ENCODE measurements at places on chromosomes 6 and 20.

- no peak for DNase-seq
Observed at GRCh38 chr6:6878887-6879585, 228.7 kb upstream of the RREB1 start.

DNA sequence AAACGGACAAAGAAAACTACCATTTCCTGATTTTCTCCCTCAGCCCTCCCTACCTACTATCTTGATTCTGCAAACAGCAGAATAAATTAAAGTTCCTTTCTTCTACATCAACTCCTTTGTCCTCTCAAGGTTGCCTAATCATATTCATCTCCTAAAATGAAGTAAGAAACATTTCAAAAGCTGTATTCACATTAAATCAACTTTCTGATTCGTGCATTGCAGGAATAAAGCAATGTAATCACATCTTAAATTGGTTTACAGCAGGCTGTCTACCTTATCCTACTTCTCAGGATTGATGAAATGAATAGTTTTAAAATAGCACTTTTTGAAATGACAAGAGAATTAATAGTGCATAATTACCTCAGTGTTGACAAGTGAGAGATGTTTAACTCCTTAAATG, 25.1 kb downstream of the PRKN start:
- DNase-seq, result no peak

DNA sequence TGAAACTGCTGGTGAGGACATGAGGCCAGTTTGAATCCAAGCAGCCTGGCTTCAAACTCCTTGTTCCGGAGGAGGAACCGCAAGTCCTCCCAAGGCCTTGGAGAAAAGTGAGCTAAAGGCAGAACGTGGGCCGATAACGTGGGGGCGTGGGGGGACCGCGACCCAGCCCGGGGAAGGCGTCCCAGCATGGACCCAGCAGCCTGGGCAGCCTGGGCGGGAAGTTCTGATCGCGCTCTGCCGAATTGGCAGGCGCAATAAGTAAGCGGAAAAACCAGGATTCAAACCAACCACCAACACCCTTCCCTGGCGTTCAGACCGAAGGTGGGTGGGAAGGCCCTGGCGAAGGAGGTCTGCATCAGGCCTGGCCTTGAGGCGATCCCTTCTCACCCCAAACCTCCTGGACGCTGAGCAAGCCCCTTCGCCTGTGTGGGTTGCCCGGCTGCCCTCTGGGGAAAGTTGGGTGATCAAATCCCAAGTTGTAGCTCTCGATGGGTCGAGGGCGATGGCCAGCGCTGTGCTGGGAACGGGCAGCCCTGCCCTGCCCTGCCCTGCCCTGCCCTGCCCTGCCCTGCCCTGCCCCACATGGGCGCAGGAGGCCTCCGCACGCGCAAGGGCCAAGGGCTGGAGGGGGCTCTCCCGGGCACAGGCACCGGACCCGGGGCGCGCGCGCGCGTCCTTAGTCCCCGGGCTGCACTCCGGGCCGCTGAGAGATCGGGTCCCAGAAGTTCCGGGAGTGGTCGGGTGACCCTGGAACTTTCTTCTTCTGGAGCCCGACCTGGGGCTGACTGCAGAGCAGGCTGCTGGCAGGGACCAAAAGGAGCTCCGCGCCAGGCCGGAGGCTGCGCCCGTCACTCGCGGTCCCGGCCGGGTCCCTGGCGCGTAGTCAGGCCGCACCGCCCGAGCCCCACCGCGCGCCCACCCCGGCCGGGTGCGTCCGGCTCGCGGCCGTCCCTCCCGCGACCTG, 637 bp upstream of the SLC22A3 start:
- no peak for DNase-seq

GRCh38 chr6:33777398-33778388, 11.2 kb downstream of the LEMD2 start:
- DNase-seq, result no peak

- DNase-seq, result no peak
Observed at GRCh38 chr6:31879901-31880300, 1.1 kb upstream of the SLC44A4 start.

DNA sequence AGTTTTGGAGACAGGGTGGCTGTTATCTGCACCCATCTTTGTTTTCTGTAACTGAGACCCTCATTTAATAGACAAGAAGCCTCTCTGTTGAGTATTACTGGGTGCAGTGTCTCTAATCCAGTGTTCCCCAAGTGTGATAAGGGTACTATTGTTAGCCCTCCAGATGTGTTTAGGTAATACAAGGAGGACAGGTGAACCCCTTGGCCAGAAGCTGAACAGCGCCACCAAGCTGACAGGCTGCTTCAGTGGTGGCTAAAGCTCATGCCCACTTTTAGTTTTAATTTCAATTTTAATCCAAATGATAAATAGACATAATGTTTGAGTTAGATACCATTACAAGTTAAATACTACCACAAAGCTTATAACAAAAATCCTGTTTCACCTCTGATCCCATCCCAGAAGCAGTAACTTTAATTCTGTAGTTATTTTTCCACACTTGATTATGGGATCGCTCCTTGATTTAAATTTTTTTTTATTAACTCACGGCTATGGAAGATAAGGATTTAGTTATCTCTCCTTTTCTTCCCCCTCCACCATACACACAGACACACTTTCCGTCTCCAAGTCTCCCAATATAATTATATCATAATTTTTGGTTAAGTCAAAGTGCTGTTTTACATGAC, 8.4 kb upstream of the STK35 start:
- no peak for DNase-seq

DNA sequence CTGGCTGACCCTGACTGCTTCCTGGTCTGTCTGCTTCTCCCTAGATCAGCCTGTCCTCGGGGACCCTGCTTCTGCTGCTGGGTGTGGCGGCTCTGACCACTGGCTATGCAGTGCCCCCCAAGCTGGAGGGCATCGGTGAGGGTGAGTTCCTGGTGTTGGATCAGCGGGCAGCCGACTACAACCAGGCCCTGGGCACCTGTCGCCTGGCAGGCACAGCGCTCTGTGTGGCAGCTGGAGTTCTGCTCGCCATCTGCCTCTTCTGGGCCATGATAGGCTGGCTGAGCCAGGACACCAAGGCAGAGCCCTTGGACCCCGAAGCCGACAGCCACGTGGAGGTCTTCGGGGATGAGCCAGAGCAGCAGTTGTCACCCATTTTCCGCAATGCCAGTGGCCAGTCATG, 6.3 kb downstream of the NRSN2 start:
- no peak for DNase-seq

- no peak for DNase-seq
Observed at GRCh38 chr6:31676904-31677303, 4.0 kb downstream of the LY6G5C start.

DNA sequence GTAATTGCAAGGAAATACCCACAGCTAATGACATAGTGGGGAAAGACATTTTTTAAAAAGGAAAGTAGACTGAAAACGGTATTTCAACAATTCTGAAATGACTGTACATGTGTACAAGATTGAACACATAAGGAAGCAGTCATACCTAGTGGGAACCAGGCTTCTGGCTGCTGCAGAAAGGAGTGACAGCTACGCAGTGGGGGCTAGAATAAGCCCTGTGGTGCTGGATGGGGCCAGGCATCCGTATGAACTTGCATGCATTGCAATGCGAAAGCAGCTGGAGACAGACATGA, 54.9 kb upstream of the GPR31 start:
- no peak for DNase-seq

- DNase-seq, result no peak
Observed at GRCh38 chr6:149033454-149033853, 284.1 kb upstream of the TAB2 start.

DNA sequence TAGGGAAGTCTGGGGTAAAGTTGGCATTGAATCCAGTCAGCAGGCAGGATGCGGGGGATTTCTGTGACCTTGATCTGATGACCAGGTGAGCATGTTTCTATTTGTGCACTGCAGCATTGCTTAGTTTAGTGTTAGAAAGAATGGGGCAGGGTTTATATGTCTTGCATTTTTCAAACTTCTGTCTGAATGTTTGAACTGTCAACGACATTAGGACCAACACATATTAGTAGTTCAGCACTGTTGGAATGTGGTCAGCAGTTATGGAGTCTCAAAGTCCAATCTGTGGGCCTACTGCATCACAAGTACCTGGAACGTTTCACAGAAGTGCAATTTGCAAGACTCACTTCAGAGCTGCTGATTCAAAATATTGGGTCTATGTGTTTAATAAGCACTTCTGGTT, 276.6 kb upstream of the BMP2 start:
- DNase-seq, result no peak

- DNase-seq, result no peak
Observed at GRCh38 chr6:2619651-2620050, 131.1 kb downstream of the MYLK4 start.

GRCh38 chr6:37042150-37042549, 36.7 kb downstream of the FGD2 start:
- no peak for DNase-seq

GRCh38 chr6:29631860-29632731, 887 bp downstream of the GABBR1 start:
- DNase-seq, result no peak

DNA sequence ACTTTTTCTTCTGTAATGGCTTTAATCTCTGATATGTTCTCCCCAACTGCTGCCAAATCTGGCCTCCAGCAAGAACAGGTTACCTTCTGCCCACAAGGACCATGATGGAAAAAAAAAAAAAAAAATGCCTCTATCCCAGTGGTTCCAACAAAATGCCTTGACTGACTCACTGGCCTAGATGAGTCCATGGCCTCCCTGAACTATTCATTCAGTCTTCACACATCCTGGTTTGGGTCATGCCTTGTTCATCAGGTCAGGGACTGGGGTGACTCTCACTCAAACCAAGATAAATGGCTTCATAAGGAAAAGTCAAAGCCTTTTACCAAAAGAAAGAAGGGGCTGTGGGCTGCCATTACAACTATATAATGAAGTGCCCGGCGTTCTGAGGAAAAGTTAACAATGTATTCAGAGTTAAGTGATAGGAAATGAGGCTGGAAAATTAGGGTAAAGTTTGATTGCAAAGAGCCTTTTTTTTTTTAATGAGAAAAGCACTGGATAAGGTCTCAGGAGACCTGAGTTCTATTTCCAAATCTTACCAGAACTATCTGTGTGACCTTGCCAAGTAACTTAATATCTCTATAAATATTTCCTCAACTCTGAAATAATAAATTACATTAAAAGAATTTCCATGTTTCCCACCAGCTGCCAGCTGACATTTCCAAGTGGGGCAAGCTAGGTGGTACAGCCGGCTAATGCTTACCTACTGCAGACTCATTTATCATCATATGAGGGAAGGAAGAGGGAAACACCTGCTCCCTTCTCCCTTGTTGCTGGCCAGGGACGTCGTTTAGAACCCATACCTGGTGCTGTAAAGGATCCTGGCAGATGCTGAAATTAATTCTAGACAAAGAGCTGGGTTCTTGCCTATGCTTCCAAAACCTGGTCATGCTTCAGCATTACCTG, 380.0 kb upstream of the MARCKS start:
- no peak for DNase-seq

DNA sequence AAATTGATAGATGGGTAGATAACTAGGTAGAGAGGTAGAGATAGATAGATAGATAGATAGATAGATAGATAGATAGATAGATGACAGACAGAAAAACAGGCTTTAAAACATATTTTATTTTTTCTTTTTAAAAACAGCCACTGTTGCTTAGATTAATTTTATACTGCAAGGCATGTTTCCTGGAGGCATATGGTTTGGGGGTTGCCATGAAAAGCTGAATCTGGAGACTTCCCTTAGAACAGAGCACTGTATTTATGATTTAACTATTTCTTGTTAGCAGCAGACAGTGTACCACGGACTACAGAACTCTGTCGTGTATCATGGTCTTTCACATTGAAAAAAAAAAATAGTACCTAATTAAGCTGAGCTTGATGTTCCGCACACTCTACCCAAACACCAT, 38.8 kb downstream of the METTL24 start:
- no peak for DNase-seq

- no peak for DNase-seq
Observed at GRCh38 chr6:161949531-161949930, 675.7 kb upstream of the AGPAT4 start.

- DNase-seq, result no peak
Observed at GRCh38 chr6:14645221-14645620, 527.6 kb downstream of the CD83 start.

DNA sequence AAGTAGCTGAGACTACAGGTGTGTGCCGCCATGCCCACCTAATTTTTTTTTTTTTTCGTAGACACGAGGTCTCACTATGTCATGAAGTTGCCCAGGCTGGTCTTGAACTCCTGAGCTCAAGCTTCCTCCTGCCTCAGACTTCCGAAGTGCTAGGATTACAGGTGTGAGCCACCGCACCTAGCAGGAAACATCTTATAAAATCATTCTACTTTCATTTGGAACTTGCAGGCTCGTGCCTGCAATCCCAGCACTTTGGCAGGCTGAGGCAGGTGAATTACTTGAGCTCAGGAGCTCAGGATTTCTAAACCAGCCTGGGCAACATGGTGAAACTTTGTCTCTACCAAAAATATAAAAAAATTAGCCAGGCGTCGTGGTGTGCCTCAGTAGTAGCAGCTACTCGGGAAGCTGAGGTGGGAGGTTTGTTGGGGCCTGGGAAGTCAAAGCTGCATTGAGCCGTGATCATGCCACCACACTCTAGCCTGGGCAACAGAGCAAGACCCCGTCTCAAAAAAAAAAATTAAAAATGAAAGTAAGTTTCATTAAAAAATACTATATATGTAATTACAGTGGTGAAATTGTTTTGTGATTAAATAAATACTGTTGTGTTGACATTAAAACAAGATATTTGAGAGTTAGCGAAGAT, 15.1 kb downstream of the MAPK14 start:
- DNase-seq, result no peak

GRCh38 chr20:5489601-5490000, 172.8 kb upstream of the PROKR2 start:
- DNase-seq, result no peak

GRCh38 chr20:1587781-1588532, 30.5 kb upstream of the SIRPD start:
- DNase-seq, result no peak

GRCh38 chr20:39853636-39854035, 835.4 kb downstream of the MAFB start:
- DNase-seq, result peak; percentile 58

GRCh38 chr20:24984961-24985640, 7.5 kb downstream of the APMAP start:
- no peak for DNase-seq

DNA sequence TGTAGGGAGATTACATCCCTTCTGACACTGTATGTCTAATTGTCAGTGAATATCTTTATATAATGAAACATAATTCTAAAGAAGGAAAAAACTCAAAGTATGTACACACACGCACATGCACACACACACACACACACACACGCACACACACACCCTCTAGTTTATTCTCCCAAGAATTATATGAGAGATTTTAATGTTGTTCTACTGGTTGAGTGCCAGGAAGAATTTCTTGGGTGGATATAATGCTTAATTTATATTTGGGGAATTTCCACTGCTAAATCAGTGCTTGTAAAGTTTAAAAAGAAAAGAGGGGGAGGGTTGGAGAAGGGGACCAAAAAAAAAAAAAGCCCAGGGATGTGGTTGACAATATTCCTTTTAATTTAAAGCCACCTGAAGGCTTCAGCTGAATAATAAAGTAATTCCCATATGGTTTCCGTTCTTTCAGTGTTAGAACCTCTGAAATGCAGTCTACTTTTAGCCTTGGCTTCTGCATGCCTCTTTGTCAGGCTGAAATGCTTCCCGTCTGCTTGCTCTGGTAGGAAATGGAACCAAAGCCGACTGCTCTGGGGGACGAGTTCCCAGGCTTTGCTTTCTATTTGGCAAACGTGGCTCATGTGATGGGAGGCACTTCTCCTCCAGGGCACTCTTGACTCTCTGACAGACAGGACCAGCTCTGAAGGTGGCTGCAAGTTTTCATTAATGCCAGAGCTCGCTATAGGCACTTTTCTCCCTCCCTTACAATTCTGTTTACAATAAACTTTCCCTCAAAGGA, 225.4 kb downstream of the PRL start:
- DNase-seq, result no peak

GRCh38 chr20:9311132-9311531, 203.3 kb upstream of the LAMP5 start:
- no peak for DNase-seq

GRCh38 chr20:1210501-1210900, 7.2 kb downstream of the C20orf202 start:
- DNase-seq, result no peak

All from AG04450 (cell line).